ENCODE measurements at places on chromosomes 11 and 22.

DNA sequence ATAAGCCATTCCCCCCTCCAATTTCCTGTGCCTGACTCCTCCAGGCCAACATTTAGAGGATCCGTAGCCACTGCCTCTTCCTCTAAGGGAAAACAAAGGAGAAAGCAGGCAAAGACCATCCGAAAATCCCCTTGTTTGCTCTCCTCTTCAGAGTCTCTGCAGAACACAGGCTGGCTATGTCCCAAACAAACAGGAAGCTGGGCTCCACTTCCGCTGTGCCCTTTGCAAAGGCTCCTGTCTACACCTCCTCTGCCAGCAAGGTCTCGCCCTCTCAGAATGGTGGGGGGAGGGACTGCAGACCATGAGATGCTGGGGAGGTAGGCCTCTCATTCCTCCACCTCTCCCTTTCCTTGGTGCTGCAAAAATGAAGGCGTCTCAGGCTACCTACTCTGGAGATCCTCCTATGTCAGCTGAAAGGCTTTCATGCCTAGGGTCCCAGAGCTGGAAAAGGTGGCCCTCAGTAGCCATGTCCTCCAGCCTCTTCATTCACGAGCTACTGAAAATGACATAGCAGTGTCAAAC lies 596.2 kb downstream of the BUD13 start:
- no peak for DNase-seq

DNA sequence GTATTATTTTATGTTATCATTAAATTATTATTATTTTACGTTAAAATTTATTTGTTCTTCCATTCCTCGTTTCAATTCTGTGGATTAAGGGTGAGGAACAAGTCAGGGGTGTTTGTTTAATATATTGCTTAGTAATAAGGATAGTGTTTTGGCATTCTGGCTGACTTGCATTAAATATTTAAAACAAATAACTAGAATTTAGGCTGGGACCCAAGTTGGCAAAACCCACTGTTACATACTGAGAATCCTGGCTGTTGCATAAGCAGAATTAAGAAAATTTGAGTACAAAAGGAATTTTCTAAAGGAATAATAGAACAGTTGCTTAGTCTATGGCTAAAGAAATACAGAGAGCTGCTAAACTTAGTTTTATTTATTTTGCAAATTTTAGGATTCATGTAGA lies 196.4 kb downstream of the GUCY1A2 start:
- no peak for DNase-seq

DNA sequence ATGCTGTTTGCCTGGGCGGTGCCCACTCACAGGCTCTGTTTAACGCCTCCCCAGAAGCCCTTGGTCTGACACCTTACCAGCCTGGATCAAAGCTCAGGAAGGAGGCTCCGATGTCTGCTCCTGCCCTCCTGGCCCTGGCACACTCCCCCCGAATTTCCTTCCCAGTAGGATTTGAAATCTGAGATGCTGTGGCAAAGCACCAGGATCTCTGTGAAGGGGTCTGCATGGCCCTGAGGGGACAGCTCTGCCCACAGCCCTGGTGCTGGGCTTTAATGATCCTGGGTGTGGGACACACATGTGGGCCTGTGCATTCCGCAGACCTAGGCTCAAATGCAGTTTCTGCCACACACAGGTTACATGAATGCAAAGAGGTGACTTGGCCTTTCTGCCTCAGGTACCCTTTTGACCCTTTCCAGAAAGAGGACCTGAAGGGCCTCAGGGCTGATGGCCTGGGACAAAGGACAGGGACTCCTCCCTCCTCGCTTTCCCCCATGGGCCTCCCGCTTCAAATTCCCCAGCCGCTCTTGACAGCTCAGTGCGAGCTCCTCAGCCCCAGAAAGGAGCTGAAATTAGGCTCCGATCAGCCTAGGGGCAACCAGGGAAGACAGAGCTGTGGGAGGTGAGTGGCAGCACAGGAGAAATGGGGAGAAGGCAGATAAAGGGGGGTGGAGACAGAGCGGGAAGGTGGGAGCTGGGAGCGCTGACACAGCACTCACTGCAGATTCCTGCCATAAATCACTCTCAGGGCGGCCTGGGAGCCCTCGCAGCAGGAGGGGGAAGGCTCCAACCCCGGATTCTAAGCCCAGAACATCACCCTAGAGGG lies 41.3 kb downstream of the TRIM29 start:
- DNase-seq: no peak

GRCh38 chr11:72347691-72348090 lies 86.6 kb downstream of the CLPB start:
- no peak for DNase-seq

DNA sequence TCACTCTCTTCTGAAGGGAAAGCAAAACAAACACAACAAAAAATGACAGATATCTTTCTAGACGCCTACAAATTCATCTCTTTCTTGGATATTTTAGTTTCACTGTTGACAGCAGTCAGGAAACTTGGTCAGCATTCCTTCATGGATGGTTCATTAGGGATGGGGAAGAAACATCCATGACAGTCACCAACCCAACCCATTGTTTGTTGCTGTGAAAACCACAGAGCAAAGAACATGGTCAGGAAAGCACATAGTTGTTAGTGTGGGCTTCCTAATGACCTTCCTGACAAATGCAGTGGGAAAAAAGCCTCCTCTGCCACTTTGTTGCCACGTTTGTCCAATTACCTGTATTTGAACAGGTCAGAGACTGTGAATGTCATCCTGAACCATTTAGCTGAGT lies 139.8 kb upstream of the SNX19 start:
- DNase-seq: no peak

GRCh38 chr11:19723572-19724342 lies 11.1 kb downstream of the NAV2 start:
- DNase-seq: peak; percentile 42

GRCh38 chr22:41808400-41808799 lies 7.9 kb downstream of the CCDC134 start:
- DNase-seq: no peak

DNA sequence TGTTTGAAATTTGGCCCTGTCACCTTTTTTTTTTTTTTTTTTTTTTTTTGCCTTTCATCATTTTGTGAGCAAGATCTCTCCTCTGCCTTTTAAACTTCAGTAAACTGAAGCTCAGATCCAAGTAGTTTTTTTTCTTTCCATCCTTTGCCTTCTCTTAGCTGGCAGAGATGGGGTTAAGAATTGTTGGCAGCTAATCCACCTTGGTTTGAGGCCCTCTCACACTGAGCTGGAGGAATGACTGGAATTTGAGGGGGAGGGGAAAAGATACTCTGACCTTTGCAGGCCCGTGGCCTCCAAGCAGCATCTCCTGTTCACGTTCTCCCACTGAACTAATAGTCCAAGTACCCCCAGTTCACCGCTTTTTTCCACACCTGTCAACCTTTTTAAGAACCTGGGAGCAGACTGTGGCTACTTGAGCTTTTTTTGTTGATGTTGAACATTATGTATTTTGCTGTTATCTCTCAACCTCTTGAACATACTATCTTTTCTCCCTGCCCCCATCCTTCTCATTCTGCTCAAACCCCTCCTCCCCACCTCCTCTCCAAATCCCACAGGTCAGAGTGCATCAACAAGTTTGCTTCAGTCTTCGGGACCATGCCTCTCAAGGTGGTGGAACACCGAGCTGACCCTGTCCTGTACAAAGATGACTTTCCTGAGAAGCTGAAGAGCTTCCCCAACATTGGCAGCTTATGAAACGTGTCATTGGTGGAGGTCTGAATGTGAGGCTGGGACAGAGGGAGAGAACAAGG lies 66.2 kb downstream of the ALX4 start:
- DNase-seq: peak; percentile 72

DNA sequence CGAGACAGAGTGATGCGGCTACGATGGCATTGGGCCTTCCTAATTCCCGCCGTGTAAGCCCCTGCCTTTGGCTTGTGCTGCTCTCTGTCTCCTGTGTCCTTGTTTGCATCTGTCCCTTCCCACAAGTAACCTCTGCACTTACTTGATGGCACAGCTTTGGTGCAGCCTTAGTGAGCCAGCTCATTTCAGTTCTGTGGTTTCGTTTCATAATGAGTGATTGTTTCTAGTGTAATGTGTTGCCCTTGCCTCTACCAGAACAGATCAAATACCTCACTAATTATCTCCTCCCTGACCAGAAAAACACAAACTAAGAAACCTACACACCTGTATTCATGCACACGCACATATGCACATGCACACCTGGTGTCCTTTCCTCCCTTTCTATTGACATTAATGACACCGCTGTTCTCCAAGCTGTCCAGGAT lies 58.8 kb downstream of the GRK3 start:
- no peak for DNase-seq

DNA sequence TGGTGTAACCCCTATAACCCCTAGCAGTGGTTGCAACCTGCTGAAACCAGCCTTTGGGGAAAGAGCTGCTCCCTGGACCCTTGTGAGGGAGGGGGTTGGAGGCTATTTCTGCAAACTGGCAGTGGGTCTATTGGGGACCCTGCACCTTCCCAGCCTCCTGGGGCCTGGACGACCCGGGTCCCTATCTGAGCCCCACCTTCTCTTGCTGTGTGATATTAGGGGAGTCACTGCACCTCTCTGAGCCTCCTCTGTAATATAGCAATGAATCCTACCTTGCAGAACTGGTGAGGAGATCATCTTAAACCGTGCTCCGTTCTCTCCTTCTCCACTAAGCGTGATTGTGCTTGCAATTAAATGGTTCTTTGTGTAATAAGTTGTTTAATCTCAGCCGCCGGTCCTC lies 24.0 kb upstream of the MPPED1 start:
- DNase-seq: no peak

GRCh38 chr11:34614344-34615104 lies 6.4 kb upstream of the EHF start:
- DNase-seq: peak; percentile 22

GRCh38 chr11:15108592-15109130 lies 6.1 kb upstream of the INSC start:
- DNase-seq: no peak

DNA sequence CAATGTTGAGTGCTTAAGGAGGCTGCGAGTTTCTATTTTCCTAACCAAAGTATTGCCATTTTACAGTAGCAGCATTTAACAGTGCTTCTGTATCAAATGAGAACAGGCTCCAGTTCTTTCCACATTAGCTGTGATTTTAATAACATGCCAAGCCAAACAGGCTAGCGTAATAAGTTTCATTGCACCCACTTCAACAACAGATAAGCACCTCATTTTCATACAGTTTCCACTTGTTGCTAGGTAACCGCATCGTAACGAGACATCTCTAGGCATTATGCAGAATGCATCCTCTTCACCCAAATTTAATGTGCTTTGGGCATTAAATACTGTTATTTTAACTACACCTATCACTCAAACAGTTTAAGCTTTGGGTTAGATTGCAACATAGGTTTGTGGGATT lies 79.0 kb downstream of the CADM1 start:
- DNase-seq: no peak

DNA sequence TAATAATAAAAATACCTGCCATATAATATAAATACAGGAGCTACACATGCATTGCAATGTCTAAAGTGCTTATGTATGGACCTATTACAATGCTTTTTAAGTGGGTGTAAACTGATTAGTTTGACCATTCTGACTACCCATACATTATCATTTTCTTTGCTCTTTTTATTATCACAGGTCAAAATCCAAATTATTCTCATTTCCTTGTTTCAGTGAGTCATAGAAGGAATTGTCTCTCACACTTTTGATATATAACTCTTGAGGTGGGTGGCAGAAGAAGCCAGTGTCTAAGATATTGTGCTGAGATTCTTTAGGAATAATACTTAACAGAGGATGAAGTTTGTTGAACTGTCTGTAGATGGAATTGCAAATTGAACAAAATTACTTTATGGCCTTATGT lies 35.6 kb downstream of the GAS2 start:
- no peak for DNase-seq

DNA sequence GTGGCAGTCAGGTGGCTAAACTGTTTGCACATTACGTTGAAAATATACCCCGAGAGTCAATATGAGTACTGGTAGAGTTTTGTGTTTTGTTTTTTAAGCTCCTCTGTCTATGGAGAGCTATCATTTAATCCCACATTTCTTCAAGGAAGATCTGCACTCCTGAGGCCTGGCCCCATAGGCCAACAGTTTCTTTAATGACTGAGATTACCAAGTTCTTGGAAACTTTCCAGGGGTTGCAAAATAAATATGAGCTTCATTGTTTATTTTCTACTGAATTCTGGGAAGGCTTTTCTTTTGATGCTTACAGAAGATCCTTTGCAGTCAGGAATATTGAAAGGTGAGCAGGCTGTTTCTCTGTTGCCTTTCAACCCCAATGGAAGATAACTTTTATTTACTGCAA lies 452.0 kb downstream of the JRKL start:
- DNase-seq: no peak

- DNase-seq: peak; percentile 77
Observed at GRCh38 chr11:12272821-12273617, 104.4 kb upstream of the PARVA start.

DNA sequence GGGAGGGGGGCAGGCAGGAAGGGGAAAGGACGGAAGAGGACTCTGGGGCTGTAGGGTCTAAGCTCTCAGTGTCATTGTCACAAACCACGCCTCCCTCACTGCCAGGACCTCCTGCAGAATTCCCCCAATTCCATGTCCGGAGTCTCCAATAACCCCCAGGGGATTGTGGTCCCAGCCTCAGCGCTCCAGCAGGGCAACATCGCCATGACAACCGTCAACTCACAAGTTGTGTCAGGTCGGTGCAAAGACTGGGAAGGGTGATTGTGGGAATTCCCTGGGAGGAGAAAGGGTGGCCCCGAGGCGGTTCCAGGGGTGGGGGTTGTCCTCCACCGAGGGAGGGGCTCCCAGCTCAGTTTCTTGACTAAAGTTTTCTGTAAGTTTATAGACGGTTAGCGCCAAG lies 86.0 kb downstream of the FEZ1 start:
- DNase-seq: peak; percentile 36

GRCh38 chr22:36296690-36297089 lies 43.8 kb downstream of the APOL1 start:
- DNase-seq: no peak

- DNase-seq: no peak
Observed at GRCh38 chr11:77208535-77208934, 80.5 kb downstream of the MYO7A start.

DNA sequence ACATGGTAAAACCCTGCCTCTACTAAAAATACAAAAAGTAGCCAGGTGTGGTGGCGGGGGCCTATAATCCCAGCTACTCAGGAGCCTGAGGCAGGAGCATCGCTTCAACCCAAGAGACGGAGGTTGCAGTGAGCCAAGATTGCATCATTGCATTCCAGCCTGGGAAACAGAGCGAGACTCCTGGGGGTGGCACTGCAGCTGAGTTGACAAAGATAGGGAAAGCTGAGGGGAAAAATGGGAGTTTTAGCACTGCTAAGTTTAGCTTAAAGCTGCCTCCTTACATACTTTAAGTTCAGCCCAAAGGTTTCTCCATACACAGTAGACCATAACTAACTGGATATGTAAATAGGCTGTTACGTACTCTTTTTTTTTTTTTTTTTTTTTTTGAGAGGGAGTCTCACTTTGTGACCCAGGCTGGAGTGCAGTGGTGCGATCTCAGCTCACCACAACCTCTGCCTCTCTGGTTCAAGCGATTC lies 9.0 kb upstream of the USP28 start:
- DNase-seq: peak; percentile 59

All from fibroblast of skin of right quadriceps (primary cell).